ENCODE measurements at places on chromosomes 11 and 22.

GRCh38 chr11:31757260-31757835 lies 53.8 kb downstream of the PAX6 start:
- DNase-seq: no peak

DNA sequence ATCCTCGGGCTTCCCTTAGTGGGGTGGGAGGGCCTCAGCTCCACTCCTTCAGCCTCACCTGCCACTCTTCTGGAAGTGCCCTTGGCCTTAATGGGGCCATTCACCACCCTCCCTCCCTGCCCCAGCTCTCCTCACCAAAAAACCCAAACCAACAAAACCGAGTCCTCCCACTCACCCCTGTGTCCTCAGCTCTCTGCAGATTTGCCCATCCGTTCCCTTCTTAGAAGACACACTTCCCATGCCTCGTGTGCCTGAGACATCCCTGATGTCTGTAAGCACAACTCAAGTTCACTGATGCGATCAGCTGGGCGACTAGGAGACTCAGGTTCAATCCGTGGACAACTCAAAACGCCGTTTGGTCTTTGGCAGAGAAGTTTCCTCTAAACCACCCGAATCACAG lies 839.2 kb downstream of the TBC1D22A start:
- no peak for DNase-seq

DNA sequence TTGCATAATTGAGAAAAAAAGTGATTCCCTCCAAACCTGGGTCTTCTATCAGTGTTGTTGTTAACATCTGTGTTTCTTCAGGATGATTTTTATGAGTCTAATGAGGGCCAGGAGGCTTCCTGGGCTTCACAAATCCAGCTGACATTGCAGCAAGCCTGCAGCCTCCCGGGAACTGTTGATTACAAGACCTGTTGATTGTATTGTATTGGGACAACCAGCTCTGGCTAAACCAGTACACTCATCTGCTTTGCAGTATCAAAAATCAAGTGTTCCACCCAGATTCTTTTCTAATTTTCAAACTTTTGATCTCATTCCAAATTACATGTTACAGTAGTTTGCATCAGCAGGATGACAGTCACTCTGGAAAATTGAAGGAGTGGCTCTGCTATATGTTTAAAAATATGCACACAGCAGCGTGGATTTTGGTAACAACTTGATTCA lies 16.1 kb upstream of the PRSS23 start:
- DNase-seq: no peak

GRCh38 chr11:13120691-13121090 lies 111.6 kb downstream of the RASSF10 start:
- no peak for DNase-seq

GRCh38 chr22:27154717-27155116 lies 497.3 kb downstream of the MIAT start:
- DNase-seq: no peak
